ENCODE measurements at places on chromosomes 4 and X.

DNA sequence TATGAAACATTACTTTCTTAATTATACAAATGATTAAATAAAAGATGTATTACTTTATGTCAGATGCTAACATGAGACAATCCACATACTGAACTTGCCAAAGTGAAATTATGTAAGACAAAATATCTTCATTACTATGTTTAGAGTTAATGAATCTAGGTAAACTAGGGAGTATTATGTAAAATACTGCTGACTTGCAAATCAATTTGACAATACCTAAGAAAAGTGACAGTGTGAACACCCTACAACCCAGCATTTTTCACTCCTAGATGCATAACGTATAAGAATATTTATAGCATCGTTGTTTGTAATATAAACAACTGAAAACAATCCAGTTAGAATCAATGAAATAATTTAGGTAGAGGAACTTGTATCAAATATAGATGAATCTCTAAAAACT is 546.3 kb downstream of the MAGEB5 start:
- no peak for DNase-seq

GRCh38 chrX:74230094-74230493 is 73.9 kb upstream of the ZCCHC13 start:
- no peak for DNase-seq

DNA sequence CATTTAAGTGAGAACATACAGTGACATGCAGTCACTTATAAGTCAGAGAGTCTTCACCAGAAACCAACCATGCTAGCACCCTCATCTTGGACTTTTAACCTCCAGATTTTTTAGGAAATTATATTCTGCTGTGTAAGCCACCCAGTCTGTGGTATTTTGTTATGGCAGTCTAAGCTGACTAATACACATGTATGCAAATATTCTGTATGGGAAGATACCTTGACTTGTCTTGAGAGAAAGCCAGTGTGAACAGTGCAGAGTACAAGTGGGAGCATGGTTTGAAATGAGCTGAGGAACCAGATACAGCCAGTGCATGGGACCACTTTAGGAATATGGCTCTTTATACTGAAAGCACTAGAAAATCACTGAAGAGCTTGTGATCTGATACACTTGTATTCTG is 110.4 kb upstream of the MAP9 start:
- no peak for DNase-seq

DNA sequence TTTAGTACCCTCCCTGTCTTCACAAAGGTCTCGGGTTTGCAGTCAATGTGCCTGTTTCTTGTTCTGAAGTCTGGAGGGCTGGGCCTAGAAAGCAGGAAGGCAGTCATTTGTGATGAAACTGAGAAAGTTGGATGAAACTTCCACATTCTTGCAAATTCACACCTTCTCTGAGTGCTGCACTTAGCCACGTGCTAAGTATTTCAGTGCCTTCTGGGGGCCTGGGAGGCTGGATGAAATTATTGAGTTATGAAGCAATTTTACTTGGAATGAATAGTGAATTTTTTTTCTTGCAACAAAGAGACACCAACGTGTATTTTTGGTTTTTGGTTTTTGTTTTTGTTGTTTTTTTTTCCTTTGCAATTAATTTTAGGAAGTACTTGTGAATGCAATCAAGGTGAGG is 71.2 kb downstream of the MSX1 start:
- DNase-seq, result no peak

DNA sequence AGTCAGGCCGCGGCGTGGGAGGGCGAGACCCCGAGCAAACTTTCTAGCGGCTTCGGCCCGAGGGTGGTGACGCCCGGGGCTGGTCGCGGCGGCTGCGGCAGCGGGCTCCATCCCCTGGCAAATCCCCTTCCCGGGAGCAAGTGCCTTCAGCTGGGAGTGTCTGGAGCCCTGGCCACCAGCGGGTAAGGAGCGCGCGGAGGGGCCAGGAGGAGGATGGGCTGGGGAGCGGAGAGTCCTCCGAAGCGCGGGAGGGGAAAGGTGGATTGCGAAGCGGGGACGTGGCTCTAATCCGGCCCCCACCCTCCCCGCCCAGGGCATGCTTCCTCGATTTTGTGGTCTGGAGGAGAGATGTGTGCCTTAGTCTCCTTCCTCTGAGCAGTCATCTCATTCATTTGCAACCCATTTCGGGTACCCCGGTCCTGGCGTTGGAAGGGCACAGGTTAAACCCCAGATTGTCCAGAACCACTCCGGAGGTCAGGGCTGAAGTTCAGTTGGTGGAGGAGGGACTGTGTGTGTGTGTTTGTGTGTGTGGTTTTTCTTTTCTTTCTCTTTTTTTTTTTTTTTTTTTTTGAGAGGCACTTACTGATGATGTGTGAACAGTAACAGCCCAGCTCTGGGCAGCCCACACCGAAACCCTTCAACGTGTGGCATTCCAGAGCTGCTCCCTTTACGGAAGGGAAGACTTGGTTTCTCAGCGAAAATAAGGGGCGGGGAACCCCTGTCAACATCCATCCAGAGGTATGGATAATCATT is 516 bp downstream of the SGMS2 start:
- peak; percentile 80 for DNase-seq

GRCh38 chr4:29131304-29131703 is 1588.9 kb upstream of the PCDH7 start:
- no peak for DNase-seq

- DNase-seq, result no peak
Measured at GRCh38 chr4:41359836-41360213, 103.1 kb downstream of the UCHL1 start.

- no peak for DNase-seq
Measured at GRCh38 chr4:66017671-66018070, 347.4 kb upstream of the EPHA5 start.

GRCh38 chr4:54016504-54016903 is 47.9 kb downstream of the CHIC2 start:
- DNase-seq, result no peak

- no peak for DNase-seq
Measured at GRCh38 chr4:163492951-163493504, 1.5 kb upstream of the TMA16 start.

GRCh38 chr4:24603343-24603742 is 19.0 kb upstream of the DHX15 start:
- DNase-seq, result no peak

- DNase-seq, result no peak
Measured at GRCh38 chr4:156293657-156294297, 340.1 kb upstream of the CTSO start.

DNA sequence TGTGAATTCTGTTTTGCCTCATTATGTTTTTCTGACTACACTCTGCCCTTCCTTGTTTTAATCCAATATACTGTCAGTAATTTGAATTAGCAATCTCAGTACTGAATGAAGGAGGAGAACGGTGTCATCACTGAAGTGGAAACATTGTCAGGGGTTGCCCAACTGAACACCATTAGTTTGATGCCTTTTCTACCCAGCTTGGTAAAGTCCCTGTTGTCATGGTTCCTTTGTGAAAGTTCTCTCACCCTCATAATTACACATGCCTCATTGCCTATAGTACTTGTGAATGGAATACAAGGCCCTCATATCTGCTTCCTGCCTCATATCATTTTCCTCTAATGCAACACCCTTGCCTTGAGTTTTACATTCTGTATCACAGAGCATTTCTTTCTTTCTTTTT is 76.9 kb downstream of the RRAGB start:
- no peak for DNase-seq

DNA sequence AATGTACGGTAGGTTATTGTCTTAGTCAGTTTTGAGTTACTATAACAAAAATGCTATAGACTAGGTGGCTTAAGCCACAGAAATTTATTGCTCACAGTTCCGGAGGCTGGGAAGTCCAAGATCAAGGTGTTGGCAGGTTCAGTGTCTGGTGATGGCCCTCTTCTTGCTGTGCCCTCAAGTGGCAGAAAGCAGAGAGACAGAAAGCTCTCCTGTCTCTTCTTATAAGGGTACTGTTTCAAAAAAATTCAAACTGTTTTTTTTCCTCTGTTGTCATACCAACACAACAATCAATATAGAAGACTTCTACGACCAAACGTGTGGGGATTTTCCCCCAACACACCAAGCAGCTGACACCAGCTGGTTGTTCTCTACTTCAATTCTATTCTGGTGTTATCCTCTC is 53.4 kb downstream of the ADGRG4 start:
- DNase-seq, result no peak

GRCh38 chr4:3291411-3291968 is 1.3 kb upstream of the RGS12 start:
- no peak for DNase-seq

- DNase-seq, result no peak
Measured at GRCh38 chr4:139799615-139800014, 134.0 kb downstream of the MGST2 start.

DNA sequence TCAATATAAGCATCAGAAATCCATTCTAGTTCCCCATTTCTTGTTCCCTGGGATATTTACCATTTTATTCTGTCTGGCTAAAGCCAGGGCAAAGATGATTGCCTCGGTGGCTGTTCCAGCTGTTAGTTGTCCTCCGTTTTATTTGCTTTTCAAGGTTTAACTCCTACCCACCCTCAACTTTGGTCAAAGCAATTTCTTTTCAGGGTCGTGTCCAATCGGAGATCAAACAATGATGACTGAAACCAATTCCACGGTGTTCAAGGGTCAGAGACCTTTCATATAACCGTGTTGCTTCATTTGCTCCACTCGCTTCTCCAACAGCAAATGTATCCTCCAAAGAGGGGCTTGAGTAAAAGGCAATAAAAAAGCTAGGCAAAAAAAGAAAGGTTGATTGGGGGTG is 193.5 kb upstream of the FTHL17 start:
- no peak for DNase-seq

DNA sequence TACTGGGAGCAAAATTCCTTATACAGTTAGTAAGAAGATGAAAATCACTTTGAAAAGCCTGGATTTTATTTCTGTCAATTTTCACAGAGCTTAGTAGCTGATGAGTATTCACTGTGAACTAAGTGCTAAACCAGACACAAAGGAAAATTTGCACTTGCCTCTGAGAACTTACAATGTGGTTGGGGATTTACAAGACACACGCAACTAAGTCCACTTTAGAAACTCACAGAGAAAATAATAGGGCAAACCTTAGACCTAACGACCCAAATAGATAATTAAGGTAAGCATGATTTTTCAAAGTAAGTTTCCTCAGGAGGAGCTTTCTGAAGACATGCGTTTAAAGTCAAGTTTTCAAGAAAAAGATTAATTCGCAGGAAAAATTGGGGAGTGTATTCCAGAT is 708.9 kb downstream of the ADGRL3 start:
- DNase-seq, result no peak

DNA sequence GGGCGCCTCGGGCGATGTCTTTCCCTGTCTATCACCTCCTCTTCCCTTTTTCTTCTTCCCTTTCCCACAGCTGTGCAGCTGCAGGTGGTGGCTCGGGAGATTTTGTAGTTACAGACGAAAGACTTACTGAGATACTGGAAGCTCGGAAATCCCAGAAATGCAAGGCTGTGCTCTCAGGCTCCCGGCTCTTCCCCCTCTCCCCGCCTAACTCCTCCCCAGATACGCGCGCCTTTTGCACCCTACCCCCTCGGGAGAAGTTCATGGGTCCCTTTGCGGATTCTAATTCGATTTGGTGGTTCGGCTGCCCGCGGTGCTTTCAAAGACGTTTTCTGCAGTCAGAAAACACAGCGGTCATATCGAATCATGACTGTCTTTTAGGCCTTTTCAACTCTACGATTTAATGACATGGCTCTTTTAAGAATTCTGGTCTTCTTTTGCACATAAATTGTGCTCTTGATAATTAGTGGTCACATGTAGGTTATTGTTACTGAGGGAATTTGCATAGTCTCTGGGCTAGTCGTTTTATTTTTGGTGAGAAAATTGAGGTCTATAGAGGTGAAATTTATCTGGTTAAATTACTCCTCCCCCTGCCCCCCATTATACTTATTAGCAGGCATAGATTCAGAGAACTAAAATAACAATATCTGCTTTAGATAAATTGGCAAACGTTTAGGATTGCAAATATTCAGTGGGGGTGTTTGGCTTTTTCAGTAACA is 1.6 kb downstream of the SEPTIN11 start:
- no peak for DNase-seq

DNA sequence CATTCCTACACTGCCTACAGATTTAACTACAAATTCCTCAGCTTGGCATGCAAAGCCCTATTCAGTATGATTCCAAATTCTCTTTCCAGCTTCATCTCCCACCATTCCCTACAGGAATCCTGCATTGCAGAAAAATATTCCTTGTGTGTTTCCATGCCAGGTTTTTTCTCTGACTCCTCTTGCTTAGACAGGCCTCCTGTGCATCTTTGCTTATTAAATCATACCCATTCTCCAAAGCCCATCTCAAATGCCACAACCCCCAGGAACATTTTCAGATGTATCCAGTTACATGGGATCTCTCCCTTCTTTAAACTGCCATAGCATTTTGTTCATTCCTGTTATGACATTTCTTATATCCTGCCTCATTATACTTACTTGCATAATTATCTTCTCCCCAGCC is 106.4 kb upstream of the GRIA3 start:
- DNase-seq, result no peak

DNA sequence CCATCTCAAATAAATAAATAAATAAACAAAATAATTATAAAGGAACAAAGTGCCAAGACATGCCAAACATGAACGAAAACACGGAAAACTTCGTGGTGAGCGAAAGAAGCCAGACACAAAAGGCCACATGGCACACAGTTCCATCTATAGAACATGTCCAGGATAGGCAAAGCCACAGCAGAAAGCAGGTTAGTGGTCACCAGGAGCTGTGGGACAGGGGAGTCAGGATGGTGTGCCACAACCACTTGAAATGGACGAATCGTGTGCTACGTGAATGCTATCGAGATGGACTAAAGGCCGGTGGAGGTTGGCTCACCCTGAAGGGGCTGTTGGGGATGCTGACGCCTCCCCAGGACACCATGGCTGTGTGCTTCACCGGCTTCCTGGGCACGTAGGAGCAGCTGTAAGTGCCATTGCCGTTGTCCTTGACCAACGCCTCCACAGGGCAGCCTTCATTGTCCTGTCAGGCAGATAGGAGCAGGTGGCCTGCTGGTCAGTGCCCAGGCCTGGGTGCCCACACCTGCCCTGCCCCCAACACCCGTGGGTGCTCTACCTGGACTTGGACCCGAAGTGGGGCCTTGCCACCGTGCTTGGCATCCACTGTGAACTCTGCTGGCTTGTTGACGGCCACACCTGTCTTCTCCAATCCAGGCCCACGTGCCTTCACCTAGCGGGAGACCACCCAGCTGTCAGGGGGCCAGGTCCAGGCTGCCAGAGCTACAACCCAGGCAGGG is 10.6 kb downstream of the FLNA start:
- DNase-seq, result no peak

GRCh38 chr4:17352357-17352756 is 159.5 kb downstream of the QDPR start:
- no peak for DNase-seq

DNA sequence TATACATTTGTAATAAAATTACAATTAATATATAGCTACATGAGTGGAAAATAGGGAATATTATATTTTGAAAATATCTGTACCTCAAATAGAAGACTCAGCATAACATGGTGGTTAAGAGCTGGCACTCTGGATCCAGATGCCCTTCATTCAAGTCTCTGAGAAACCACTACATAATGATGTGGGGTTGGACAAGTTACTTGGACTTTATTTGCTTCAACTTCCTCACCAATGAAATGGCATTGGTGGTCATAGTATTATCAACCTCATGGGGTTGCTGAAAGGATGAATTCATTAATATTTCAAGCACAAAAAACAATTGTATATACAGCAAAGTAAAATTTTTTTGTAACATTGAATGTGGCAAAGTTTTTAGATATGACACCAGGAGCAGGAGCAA is 46.4 kb upstream of the UGT2B7 start:
- DNase-seq, result no peak
